G401 (cell line): ENCODE measurements at places on chromosomes 3 and 15. TPM values are rescaled to one million over a fixed set of nuclear protein-coding genes. Genes with fewer than 3 reads are reported as not detected.

GRCh38 chr3:101633186-101633585 lies 43.7 kb downstream of the ZBTB11 start:
- DNase-seq: no peak

DNA sequence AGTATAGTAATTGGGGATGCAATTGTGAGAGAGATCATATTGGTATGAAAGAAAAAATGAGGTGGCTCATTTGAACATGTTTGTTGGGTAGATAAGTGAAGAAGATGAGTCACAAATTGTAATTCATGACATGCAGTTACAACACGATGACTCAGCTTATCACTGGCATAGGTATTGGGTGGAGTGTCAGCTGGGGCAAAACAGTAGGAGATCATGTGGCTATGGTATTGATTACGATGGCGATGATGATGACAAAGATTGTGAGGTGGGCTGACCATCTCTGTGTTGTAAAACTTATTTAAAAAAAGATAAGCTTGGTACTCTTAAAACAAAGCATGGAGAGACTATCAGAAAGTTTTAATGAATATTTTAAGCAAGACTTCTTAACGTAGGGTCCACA lies 11.6 kb upstream of the DPH6 start:
- DNase-seq: no peak

DNA sequence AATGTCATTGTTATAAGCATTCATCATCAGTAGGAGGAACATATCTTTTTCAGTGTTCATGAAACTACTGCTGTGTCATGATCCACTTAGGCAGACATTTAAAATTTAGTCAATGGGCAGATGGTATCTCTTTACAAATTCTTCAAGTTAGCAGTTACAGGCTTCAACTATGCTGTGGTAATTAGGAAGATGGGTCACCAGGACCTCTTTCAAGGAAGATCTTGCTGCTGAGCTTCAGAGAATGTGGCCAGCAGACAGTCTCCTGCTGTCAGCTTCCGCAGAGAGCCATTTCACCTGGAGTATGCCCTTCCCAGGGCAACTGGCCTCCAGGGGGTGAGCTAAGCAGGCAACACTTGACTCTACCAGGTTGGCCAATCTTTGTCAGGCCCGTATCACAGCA lies 19.4 kb downstream of the IFT57 start:
- no peak for DNase-seq

GRCh38 chr3:112496366-112497067 lies 2.8 kb downstream of the BTLA start:
- DNase-seq: no peak

Gene ACKR4
- not detected in 2 replicates for total RNA-seq

Gene RPP25
- 28.8 and 31.8 TPM in 2 replicates for total RNA-seq

GRCh38 chr3:151564261-151564660 lies 103.4 kb upstream of the IGSF10 start:
- no peak for DNase-seq

DNA sequence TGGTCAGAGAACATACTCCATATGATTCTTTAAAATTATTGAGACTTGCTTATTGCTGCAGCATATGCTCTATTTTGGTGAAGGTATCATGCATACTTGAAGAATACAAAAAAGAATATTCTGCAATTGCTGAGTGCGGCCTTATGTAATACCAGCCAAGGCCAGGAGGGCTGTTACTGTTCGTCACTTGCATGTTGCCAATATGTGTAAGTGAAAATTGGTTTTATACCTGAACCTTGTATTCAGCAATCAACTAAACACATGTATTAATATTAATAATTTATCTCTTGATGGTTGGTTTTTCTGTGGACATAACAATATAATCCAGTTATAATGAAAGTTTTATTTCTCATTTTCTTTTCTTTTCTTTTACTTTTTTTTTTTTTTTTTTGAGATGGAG lies 13.9 kb upstream of the GABRA5 start:
- DNase-seq: no peak

DNA sequence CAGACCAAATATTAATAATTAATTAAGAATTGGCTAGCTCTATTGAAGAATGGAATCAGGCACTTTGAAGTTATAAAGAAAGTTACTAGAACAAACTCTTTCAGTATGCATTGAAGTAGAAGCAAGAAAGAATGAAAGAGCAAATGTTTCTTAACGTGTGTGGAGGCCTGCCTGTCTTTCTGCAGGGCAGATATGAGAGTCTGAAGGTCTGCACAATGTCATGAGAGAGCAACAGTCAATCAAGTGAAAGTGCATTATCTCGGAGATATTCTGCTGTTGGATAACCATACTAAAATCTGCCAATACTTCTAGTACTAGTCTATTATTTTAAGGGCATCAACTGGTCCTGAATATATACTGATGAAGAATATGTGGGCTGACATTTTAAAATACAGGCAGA lies 1270.8 kb downstream of the ZPLD1 start:
- no peak for DNase-seq

DNA sequence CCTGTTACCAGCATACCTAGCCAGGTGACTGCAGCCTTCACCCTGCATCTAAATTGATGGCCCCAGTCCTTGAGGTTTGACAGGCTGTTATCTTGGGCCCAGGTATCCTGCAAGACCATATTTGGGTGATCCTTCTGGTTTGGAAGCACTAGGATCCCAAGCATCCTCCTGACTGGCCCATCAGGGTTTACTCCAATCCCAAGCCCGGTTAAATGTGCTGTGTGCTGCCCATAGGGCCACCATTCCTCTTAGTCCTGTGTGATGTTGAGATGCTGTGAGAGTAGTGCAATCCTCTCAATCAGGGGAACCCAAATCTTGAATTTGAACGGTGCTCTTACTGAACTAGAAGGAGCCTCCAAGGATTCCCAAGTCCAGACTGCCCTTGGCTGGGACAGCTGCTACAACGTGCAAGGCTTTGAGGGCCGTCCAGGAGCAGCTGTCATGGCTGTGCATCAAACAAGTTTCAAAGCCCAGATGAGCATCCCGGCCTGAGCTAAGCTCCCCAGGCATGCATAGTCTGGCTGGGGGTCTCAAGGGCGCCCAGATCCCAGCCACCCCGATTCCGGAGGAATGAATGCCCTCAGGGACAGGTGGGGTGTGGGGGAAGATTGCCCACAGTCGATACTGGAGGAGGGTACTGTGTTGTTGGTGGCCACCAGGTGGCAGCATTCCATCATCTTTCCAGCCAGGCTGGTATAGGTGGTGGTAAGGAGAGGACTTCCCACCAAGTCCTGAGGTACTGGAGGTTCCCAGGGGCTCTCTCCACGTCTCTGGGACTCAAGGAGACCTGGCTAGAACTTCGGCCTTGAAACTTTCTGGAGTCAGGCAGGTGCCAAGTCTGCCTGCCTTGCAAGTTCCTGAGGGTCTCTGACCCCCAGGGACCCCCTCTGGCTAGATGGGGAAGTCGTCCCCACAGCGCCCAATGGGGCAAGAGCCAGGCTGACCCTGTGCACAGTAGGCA lies 32.6 kb downstream of the RBM5 start:
- DNase-seq: peak; percentile 87

Gene GOLGA6D
- not detected in 2 replicates for total RNA-seq

- no peak for DNase-seq
Observed at GRCh38 chr3:195084746-195085145, 186.2 kb downstream of the XXYLT1 start.

Gene FAM174B
- 2.8 and 10.0 TPM in 2 replicates for total RNA-seq

GRCh38 chr3:16570113-16570512 lies 35.1 kb downstream of the DAZL start:
- no peak for DNase-seq

DNA sequence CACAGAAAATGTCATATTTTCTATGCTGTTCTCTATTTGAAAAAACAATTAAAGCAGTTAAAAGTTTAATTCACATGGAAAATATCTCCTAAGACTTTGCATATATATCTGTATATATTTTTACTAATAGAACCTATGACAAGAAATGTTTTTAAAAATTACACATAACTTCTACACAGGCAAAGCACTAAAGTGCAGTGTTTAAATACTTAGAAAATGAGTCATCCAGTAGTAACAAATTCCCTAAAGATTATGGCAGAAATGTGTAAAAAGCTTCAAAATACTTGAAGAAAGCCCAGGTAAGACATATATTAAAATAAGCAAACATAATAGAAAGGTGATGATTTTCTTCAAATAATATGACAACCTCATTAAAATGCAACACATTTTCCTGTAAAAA lies 236.6 kb downstream of the TBC1D5 start:
- DNase-seq: no peak

- DNase-seq: no peak
Observed at GRCh38 chr15:92942706-92943105, 42.6 kb downstream of the CHD2 start.

GRCh38 chr3:195766671-195767070 lies 45.1 kb downstream of the MUC4 start:
- DNase-seq: no peak

DNA sequence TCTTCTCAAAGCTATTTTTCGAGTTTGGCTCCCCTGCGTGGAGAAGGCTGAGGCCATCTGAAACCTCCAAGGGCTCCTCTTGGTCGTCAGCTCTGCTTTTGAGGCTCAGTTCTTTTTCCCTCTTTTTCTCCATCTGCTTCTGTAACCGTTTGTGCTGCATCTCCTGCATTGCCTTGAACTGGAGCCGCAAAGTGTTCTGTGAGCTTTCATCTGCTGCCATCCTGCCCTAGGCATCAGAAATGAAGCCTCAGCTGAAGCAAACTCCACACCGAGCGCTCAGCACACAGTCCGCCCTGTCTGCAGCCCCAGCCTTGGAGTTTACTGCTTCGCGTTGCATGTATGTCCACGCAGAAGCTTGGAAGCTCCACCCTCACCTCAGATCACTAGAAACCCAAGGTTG lies 14.9 kb downstream of the CCDC13 start:
- DNase-seq: no peak

- no peak for DNase-seq
Observed at GRCh38 chr3:106380232-106380631, 511.4 kb upstream of the CBLB start.

DNA sequence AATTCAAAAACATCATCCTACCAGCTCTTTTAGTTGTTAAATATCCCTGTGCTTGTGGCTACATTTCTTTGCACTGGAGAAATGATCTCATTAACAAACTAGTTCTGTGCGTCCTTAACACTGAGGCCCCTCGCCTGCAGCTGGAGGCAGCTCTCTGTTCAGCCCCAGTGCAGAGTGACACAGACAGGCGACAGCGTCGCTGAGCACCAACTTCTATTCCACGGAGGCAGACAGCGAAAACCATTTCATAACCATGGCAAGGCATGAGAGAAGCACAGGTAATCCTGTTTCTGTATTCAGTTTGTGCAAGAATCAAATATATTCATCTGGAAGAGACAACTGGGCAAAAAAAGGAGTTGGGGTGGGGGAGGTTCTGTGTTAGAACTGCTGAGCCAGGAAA lies 530.7 kb downstream of the ZIC1 start:
- DNase-seq: peak; percentile 29

GRCh38 chr15:79195239-79195638 lies 87.3 kb upstream of the ANKRD34C start:
- no peak for DNase-seq

Gene CCDC13
- 1.4 and 3.3 TPM in 2 replicates for total RNA-seq

DNA sequence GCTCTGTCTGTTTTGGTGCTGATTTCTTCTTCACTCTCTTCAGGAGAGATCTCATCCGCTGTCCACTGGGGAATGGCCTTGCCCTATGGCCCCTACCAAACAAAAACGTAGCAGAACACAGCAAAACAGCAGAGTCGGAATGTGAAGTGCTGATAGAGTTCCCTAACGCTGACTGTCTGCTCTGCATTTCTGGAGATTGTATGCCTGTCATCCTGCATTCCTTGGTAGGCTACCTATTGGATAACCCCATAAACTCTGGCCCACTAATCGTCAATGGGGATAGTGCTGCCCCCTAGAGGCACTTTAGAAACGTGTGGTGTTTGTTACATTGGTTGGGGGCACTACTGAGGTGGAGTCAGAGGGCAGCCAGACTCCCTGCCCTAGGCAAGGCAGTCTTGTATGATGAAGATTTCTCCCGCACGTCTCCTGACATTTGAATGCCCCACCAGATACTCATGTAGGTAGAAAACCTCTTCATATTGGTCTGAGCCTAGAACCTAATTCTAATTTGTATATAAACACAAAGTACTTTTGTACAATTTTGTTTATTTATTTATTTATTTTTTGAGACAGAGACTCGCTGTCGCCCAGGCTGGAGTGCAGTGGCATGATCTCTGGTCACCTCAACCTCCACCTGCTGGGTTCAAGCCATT lies 15.6 kb upstream of the MAGEF1 start:
- peak; percentile 87 for DNase-seq

GRCh38 chr3:148162132-148162531 lies 535.6 kb upstream of the AGTR1 start:
- DNase-seq: peak; percentile 69

Gene RASGRF1
- total RNA-seq: 0.12 and 1.6 TPM in 2 replicates

GRCh38 chr3:13012221-13012691 lies 61.0 kb downstream of the IQSEC1 start:
- no peak for DNase-seq

Gene LRRC31
- total RNA-seq: not detected in 2 replicates

Gene FES
- 0.43 and 0.64 TPM in 2 replicates for total RNA-seq

Gene ACOX2
- total RNA-seq: 16.1 and 25.4 TPM in 2 replicates

DNA sequence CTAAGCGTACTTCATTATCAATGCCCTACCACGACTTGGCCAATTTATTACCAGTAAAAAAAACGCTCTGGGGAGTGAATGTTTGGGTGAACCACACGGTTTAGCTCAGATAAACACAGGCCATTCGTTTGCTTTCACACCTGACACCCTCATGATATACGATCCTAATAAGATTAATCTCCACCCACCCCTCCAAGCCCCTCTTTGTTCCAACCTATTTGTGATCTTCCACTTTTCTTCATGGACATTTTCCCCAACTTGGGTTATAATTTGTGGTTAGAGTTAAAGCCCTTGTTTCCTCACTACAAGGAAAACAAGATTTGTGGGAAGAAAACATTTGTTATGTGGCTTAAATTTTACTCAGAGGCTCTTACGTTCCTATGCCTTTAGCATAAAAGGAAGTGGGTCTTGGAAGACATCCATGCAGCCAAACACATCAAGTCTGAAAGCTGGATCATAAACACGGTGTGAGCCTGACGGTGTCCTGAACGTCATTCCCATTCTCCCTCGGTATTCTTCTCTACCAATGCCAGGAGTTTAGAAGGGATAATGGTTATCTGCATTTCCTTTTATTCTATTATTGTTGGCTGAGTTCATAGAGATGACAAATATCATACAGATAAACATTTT lies 518.9 kb downstream of the NR2F2 start:
- DNase-seq: no peak
